Naive thymus-derived CD4-positive, alpha-beta T cell (primary cell): ENCODE measurements at places on chromosomes 7 and 10.

DNA sequence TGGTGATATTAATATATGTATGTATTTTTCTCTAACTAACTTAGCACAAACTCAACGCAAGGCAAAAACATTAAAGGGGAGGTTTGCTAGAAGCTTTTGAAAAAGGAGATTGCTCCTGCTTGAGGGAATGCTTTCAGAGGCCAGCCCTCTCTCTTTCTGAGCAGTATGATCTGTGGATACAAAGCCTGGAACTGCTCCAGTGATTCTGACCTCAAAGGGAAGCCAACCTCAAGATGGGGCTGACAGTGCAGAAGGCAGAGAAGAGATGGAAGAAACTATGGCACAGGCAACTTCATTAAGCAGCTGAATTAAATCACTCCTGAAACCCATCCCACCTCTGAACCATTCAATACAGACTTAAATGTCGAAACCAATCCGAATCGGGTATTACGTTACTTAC, 102.4 kb downstream of the USP6NL start:
- DNase-seq: no peak

DNA sequence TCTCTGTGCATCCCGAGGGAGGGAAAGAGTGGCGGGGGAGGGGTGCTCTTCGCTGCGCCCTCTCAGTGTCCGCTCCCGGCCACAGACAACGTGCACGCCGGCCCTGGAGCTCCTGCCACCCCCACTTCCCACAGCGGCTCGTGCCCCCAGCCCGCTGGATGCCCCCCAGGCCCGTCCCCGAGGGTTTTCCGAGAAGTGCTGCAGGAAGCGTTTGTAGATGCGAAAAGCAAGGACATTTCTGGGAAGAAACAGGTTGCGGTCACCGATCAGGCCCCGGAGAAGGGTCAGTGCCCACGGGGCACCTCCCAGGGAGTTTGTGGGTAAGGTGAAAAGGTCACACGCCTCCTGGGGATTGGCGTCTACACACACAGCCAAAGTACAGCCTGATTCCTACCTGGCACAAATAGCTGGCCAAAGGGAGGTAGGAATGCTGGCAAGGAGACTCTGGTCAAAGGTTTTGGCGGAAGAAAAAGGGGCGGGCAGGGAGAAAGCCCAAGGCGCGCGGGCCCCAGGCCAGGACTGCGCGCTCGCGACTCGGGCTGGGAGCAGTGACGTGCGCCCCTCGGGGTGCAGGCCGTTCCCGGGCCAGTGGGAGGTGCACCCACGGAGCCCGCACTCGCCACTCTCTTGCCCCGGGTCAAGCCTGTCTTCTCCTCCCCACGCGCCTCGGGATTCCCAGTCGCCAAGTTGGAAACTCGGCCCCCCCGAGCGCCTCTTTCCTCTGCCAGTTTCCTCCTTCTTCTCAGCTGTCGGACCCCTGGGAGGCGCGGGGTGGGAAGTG, 1.5 kb upstream of the NRP1 start:
- peak; percentile 21 for DNase-seq

DNA sequence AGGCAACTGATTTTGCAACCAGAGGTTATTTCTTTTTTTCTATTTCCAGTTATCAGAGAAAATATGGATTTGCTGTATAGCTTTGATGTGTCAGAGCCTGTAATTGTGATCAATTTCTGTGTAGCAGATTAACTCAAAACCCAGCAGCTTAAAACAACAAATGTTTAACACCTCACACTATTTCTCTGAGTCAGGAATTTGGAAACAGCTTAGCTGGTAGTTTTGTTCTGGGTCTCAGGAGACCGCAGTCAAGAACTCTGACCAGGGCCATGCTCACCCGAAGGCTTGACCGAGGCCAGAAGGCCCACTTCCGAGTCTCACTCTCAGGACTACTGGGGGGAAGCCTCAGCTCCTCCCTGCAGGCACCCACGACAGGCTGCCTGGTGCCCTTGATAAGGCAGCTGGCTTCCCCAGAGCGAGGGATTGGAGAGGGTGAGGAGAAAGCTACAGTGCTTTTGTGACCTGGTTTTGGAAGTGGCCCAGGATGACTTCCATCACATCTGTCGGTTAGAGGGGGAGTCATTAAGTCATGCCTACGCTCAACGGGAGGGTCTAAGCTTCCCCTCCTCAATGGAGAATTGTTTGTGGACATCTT, 105.7 kb upstream of the SHH start:
- DNase-seq: no peak

DNA sequence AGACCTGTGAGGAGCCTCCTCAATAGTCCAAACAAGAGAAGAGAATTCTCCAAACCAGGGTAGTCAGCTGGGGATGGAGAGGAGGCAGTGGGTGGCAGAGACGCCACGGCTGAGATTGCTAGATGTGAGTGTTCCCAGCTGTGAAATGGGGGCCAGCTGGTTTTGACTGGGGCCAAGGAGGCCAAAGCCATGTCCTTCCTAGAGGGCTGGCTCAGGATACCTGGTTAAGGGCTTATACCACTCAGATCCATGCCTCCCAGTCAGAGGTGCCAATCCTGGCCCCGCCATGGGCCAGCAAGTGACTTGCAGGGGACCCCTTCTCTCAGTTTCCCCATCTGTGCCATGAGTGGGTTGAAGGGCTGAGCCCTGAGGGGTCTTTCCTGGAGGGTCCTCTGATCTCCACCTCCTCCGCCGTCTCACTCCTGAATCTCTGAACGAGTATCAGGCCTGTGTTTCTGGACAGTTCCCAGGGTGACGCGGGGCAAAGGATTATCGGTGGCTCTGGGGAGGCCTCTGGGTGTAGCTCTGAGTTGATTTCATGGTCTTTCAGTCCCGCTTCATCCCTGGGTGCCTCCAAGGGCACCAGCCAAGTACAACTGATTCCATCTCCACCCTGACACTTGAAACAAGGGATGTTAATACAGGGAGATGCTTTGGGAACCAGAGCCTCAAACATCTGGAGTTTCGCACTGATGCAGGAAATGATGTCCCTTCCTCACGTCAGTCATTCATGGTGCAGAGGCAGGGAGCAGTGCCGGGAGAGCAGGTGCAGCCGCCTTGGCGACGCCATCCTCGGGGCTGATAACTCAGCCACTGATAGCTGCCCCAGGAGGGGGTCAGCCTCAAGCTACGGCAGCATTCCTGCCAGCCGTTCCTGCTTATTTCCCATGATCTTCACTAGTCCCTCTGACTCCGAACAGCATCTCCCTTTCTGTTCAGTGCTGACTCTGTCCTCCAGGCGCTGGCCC, 126.7 kb downstream of the RGS10 start:
- no peak for DNase-seq

DNA sequence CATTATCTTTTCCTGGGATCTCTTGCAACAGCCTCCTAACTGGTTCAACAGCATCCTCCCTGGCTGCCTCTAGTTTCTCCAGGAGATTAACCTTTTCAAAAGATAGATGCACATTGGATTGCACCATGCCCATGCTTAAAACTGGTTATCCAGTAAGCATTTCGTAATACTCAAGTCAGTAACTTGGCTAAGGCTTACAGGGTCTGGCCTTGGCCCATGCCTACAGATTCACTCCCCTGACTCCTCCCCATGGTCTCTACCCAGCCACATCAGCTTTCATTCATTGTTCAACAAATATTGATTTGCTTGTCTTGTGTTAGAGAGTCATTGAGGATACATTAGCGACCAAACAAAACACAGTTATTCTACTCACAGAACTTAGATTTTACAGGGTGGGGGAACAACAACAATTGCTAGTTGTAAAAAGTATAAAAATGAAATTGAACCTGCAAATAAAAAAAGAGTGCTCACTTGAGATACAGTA, 1.8 kb upstream of the KIF20B start:
- no peak for DNase-seq

- DNase-seq: no peak
Measured at GRCh38 chr7:90751595-90751994, 155.5 kb downstream of the CDK14 start.

GRCh38 chr10:46233181-46233580, 53.6 kb upstream of the ANTXRL start:
- no peak for DNase-seq

DNA sequence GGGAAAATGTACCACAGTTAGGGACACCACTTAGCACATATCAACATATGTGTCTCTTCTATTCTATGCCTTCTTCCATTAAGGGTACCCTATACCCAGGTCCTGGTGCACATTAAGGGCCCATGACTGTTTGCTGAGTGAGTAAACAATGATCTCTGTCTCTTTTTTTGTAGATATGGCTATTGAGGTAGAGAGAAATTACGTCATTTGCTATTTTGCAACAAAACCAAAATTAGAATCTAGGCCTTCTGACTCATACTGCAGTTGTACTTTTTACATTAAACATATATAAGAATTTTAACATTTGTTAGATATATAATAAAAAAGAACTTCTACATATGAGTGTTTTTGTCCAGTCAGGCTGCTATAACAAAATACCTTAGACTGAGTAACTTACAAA, 683.2 kb upstream of the LRRN3 start:
- no peak for DNase-seq

DNA sequence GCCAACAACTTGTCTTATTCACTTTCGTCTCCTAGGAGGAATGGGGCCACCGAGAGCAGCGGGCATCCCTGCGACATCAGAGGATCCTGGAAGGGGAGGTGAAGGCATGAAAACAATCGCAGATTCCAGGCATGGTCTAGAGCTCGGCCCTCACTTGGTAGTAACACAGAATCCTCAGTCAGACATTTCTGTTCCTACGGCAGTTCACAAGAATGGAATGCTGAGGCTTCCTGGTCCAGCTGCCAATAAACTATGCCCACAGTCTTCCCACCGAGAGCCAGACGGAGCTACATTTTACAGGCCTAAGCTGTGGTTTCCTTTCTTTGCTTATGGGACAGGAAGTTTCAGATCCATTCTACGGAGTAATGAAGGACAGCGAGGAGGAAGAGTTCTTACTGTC, 75.8 kb downstream of the OR13A1 start:
- DNase-seq: no peak
